Osteoblast (primary cell): ENCODE measurements at places on chromosomes 12 and 14. TPM values are rescaled to one million over a fixed set of nuclear protein-coding genes. Genes with fewer than 3 reads are reported as not detected.
A peak's percentile ranks its signal among the peaks of the same experiment; 100 is the strongest.

P2RX7 gene
- total RNA-seq = 3.8 and 4.0 TPM in 2 replicates

DNA sequence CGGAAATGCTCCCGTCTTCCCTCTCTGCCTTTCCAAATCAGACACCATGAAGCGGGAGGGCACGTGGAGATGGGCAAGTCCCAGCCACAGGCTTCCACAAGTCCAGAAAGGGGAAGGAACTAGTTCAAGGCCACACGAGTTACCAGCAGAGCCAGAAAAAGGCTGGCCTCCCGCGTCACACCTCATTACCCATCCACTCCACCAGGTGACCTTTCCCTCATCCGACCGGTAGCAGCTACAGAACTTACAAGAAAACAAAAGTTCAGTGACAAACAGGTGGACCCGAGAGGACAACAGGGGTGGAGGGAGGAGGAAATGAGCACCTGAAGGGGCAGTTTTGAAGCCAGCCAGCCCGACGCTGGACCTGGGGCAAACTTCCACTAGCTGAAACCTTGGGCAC is 46.9 kb downstream of the CHGA start:
- no peak for DNase-seq

- no peak for DNase-seq
These were observed 127.4 kb downstream of the KTN1 start for GRCh38 chr14:55707365-55707804.

CLEC2A gene
- total RNA-seq = not detected in 2 replicates

- no peak for DNase-seq
These were observed 60.0 kb upstream of the DIO3 start for GRCh38 chr14:101501341-101501740.

DNA sequence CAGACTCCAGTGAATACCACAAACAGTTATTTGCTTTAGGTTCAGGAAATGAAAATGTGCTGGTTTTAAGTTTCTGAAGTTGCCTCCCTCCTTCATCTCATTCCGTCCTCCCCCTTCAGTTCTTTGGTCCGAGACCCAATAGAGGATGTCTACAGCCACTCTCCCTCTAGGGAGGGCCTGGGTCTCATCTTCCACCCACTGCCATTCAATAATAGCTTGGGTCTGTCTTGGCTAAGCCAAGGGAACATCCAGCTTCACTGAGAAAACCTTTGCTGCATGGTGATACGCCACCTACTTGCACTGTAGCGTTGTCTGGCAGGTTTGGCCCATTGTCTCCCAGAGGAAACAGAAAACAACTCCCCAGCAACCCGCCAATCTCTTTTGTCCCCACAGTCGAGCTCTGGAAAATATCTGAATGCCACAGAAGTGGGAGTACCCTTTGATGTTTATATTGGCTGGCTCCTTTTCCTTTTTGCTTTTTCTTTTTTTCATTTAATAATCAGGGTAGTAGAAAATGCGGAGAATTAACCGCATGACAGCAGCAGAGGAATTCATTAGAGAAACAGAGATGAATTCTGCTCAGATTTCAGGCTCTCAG is 380.1 kb downstream of the RAD51B start:
- DNase-seq = peak; percentile 31

GRCh38 chr14:89430391-89431236 is 13.6 kb upstream of the FOXN3 start:
- no peak for DNase-seq

MMP17 gene
- 10.5 and 11.2 TPM in 2 replicates for total RNA-seq

DNA sequence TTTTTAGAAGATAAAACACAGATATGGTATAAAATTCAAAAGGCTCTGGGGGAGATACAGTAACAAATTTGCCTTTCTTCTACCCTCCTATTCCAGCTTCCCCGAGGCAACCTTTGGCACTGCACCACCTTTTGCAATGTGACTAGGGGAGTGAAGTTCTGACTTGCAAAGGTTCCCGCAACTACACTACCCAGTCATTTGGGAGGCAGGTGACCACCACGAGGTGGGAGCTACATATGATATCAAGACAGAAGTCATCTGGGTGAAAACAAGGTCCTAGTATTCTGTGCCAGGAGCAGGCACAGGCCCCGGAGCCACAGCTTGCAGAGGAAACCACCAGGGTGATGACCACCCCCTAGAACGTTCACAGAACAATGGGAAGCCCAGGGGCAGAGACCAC is 141.5 kb downstream of the TTC7B start:
- DNase-seq = no peak

DNA sequence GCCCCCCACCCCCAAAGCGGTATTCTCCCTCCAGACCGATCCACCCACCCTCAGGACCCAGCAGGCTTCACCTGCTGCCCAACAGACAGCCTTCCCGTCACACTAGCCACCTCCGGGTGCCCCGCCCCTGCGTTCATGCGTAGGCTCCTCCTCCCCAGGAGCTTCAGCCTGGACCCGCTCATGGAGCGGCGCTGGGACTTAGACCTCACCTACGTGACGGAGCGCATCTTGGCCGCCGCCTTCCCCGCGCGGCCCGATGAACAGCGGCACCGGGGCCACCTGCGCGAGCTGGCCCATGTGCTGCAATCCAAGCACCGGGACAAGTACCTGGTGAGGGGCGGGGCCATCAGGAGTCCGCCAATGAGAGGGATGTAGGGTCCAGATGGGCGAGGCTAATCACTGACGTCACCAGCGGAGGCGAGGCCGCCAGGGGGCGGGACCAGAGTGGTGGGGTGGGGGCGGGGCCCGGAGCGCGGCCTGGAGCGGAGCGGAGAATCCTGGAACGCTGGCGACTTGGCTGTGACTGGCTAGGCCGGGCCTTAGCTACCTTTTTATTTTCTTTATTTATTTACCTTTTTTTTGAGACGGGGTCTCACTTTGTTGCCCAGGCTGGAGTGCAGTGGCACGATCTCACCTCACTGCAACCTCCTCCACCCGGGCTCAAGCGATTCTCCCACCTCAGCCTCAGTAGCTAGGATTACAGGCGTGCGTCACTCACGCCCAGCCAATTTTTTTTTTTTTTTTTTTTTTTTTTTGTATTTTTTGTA is 4.4 kb downstream of the TNS2 start:
- peak; percentile 97 for DNase-seq

LPAR5 gene
- total RNA-seq = under 0.01 TPM in 1 of 2 replicates, not detected in the other

- no peak for DNase-seq
These were observed 67.4 kb downstream of the PPP2R5E start for GRCh38 chr14:63475761-63476160.

SDR9C7 gene
- not detected in 2 replicates for total RNA-seq

- DNase-seq = peak; percentile 76
These were observed 144.8 kb downstream of the TBC1D30 start for GRCh38 chr12:64968989-64969819.

SLC2A14 gene
- total RNA-seq = under 0.01 TPM in 1 of 2 replicates, not detected in the other

- DNase-seq = peak; percentile 67
These were observed 8.0 kb upstream of the EVL start for GRCh38 chr14:100056964-100057795.

GRCh38 chr12:24231298-24231697 is 281.8 kb upstream of the SOX5 start:
- DNase-seq = no peak

- DNase-seq = no peak
These were observed 27.9 kb downstream of the SYNE3 start for GRCh38 chr14:95488376-95489213.

DNA sequence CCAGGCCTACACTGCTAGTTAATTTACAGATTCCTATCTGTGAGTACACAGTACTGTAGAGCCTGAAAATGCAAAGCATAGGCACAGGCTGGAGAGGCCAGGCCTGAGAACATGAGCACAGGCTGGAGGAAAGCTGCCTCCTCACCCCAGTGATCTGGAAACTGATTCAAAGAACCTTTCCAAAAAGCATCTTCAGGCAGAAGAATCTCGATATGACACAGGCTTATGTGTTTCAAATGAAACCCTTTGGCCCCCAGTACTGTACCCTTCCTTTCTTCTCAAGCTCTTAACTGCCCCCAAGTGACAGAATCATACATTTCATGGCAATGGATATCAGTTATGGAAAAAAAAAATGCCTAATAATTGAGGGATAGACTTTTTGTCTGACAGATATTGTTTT is 122.0 kb downstream of the KCNC2 start:
- no peak for DNase-seq

GRCh38 chr14:62003701-62004100 is 241.5 kb downstream of the SNAPC1 start:
- no peak for DNase-seq

DNA sequence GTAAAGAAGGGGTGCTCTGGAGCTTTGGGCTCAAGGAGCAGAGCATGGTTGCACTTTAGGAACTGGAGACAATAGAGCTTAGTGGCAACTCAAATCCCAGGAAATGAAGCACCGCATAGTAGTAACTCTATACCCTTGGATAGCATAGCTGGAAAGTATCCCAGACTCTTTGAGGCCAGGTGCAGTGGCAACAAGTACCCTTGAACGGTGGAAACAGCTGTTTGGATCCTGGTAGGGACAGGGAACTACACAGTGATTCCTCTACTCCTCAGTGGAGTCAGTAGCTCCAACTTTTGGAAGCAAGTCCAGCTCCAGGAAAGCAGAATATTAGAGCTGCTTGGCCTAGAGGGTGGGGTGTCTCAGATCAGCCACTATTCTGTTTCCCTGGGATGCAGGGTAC is 129.0 kb upstream of the WSCD2 start:
- DNase-seq = no peak

GRCh38 chr12:25427337-25428249 is 125.5 kb downstream of the LMNTD1 start:
- peak; percentile 21 for DNase-seq

- DNase-seq = no peak
These were observed 5.5 kb downstream of the SETD3 start for GRCh38 chr14:99475179-99475578.

DNA sequence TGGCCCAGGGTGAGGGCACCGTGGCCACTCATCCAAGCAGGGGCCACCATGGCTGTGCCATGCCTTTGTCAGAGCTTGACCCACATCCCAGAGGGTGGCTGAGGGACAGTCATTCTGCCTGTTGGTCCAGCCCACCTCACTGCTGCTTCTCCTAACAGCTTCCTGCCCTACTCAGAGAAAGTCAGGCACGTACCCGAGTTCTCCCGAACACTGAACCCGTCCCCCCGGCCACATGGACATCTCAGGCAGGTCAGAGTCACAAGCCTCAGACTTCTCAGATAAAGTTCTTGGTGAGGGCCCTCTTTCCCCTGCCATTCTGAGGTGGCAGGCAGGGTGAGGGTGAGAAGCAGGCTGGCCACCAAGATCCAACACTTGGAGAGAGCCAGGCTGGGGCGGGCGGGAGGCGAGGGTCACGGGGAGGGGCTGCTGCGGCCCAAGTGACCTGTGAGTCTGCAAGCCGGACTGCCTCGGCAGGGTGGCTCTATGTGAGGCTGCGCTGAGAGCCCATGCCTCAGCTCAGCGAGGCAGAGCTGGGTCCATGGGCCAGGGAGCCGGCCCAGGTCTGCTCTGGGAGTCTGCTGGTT is 317.8 kb downstream of the TMEM121 start:
- DNase-seq = no peak

DNA sequence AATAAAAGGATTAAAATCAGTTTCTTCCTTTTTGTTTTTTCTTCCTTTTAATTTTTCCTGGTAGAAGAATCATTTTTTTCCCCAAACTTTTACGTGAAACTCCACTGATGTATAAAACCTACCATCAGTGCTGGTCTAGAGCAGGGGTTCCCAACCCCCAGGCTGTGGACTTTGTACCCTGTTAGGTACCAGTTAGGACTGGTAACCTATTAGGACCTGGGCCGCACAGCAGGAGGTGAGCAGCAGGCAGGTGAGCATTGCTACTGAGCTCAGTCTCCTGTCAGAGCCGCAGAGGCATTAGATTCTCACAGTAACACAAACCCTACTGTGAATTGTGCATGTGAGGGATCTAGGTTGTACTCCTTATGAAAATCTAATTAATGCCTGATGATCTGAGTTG is 10.1 kb downstream of the SMCO2 start:
- no peak for DNase-seq

RTN1 gene
- total RNA-seq = under 0.01 and 0.29 TPM in 2 replicates

GRCh38 chr12:103751600-103751999 is 89.4 kb downstream of the NT5DC3 start:
- DNase-seq = no peak

DNA sequence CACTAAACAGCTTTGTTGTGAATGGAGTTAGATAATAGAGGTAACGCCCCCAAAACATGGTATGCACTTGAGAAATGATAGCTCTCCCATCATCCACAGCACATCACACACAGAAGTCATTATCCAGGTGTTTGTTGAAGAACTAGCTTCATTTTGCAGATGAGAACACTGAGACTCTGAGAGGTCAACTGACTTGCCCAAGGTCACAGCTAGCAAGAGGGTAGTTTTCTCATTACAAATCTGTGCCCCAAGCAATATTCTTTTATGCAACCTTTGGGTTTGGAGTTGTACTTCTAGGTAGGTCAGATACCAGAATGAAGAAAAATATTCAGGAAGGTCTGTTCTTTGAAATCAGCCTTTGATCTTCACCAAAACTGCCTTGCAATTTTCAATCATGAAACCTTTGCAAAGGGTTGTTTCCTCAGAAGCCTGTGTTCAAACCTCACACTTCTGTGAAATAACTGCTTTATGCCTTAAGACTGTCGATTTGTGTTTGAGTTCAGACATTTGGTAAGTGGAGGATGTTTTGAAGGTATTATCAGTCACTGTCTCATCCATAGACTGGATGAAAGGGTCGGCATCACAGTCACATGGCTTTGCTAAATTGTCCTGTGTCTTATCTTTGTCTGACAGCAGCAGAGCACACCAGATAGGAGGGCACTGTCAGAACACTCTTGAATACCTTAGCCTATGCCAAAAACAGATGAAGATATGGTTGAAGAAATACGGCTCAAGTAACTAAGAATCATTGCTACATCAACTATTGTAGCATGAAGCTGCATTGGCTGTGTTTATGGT is 233.2 kb upstream of the BTG1 start:
- DNase-seq = no peak

ENDOU gene
- not detected in 2 replicates for total RNA-seq

GRCh38 chr12:5244513-5244972 is 187.4 kb upstream of the NTF3 start:
- no peak for DNase-seq

- no peak for DNase-seq
These were observed 169.3 kb upstream of the PRICKLE1 start for GRCh38 chr12:42758806-42759205.

DNA sequence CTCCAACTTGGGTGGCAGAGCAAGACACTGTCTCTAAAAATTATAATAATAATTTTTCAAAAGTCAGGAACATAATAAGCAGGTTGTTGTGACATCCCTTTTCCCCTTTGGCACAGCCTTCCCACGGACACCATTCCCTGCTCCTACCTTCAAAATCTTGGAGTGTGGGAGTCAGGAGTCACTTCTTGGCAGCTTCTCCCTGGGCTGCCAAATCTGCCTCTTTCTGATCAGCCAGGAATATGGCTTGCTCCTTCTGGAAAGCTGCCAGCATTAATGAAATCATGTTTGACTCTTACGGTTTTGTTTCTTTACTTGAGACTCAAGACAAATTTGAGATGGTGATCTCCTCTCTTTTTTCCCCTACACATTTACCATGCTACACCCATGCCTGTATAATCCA is 391.4 kb upstream of the SYT1 start:
- DNase-seq = no peak
